Effector memory CD4-positive, alpha-beta T cell (primary cell): ENCODE measurements at places on chromosomes 11 and 22.

DNA sequence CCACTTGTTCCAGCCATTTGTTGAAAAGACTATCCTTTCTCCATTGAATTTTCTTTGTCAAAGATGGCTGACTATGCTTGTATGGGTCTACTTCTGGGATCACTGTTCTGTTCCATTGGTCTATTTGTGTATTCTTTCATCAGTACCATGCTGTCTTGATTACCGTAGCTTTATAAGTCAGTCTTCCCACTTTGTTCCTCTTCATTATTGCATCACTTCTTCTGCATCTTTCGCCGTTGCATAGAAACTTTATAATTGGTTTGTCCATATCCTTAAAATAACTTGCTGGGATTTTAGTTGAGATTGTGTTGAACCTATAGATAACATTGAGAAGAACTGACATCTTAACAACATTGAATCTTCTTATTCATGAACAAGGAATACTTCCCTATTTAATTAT lies 598.8 kb downstream of the TBC1D22A start:
- DNase-seq, result no peak

DNA sequence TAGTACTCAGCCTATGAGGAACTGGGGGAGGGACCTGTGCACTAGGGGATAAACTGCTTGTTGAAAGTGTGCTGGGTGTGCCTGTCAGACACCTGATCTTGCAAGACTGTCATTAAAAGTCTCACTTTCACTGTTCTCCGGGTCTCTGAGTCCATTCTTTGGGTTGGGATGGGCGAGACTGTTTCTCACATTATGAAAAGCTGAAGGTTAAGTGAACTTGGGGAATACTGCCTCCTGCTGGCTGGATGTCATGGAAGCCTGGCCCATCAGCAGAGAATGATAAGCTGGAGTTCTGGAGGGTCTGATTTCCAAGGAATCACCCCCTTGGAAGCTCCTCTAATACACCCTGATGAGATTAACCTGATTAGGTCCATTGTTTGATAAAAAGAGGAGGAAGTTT lies 9.0 kb upstream of the VPREB1 start:
- DNase-seq, result no peak

DNA sequence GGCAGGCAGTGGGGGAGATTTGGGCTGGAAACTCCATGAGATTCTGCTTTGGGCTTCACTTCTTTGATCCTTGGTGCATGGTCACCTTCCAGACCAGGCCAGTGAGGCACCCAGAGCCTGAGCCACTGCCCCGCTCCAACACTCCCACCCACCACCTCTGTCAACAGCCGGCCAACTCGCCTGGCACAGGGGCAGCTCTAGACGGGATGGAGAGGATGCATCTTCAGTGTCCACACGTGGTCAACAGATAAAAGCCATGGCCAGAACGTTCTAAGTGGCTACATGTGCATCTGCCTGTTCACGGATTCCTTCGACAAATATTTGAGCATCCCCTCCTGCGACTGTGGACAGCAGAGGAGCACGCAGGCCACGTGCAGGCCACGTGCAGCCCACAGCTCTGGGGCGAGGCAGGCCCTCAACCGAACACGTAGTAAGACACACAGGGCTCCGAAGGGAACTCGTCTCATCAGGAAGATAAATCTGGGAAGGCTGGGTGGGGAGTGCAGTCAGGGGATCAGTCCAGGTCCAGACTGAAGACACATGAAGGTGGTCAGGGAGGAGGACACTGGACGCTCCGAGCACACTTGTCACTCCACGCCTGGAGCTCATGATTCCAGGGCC lies 1.2 kb downstream of the LRRC56 start:
- DNase-seq, result no peak

GRCh38 chr11:93537767-93538261 lies 5.4 kb downstream of the SMCO4 start:
- DNase-seq, result no peak

GRCh38 chr22:49997251-49997599 lies 15.3 kb downstream of the IL17REL start:
- DNase-seq, result no peak

DNA sequence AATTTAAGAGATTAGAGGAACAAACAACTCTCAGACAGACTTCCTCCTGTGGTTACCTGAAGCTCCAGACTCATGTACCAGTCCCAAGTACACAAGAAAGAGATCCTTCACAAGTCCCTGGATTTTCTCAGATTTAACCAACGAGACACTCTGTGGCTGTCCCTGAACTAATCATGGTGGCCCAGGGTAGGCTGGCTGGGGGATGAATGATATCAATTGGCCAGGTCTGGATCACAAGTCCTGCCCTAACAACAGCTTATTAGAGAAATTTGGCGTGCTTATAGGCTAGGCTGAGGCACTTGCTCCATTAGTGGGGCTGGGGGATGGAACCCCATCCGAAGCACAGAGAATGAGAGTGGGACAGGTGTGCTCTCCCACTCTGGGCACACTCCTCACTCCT lies 22.1 kb downstream of the HEPHL1 start:
- DNase-seq, result no peak

DNA sequence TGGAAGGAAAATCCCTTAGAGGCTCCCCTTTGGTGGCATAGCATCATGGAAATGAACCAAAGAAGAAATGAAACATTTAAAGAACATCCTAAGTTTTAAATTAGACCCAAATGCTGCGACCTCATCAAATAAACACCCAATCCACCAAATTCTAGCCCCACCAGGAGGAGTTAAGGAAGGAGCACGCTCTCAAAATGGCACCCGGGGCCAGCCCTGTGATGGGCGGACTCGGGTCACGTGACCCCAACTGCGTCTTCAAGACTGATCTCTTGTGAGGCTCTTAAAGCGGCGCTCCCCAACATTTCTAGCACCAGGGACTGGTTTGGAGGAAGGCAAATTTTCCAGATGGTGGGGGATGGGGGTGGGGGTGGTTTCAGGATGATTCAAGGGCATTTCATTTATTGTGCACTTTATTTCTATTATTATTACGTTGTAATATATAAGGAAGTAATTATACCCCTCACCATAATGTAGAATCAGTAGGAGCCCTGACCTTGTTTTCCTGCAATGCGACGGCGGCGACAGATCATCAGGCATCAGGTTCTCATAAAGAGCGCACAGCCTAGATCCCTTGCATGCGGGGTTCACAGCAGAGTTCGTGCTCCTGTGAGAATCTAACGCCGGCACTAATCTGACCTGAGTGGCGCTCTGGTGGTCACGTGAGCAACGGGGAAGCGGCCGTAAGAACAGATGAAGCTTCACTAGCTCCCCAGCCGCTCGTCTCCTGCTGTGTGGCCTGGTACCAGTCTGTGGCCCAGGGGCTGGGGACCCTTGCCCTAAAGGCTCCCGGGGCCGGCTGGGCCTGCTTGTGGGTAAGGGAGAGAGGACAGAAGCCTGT lies 90.6 kb upstream of the SLC22A12 start:
- no peak for DNase-seq

DNA sequence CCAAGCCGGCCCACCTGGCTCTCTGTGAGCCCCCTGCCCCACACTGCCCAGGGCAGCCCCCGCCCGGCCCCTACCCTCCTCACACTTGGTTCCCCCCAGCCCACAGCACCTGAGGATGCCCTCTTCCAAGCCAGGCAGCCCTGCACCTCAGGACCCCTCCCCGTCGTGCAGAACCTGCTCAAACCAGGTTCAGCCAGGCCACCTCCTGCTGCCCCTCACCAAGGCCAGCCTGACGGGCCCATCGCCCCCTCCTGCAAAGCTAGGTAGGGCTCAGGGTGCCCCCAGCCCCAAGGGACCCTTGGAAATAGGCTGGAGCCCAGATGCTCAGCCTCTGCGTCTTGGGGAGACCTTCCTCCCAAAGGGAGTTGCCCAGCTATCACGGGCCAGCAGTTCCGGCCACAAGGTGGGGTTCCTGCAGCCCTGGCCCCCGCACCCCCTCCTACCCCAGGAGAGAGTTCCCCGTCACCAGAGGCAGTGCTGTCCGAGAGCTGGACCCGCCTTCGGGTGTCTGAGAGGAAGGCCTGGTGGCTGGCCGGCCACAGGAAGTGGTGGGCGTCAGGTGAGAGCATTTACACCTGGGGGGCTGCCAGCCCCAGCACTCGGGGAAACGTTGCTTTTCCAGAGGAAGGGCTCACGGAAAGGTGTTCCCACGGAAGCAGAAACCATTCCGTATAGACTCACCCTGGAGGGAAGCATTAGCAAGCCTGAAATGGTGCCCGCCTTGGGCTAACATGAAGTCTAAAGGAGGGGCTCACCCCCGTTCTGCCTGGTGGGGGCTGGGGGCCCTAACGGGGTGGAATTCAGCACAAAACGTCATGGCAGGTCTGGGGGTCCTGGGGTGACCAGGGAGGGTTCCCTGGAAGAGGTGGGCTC lies 3.2 kb upstream of the SYT8 start:
- no peak for DNase-seq

GRCh38 chr11:73164803-73165540 lies 22.9 kb upstream of the FCHSD2 start:
- no peak for DNase-seq

- DNase-seq, result no peak
Measured at GRCh38 chr11:45886816-45887520, 1.5 kb downstream of the MAPK8IP1 start.

GRCh38 chr11:86954269-86955110 lies 705 bp downstream of the FZD4 start:
- DNase-seq, result no peak

GRCh38 chr11:125188021-125188420 lies 23.5 kb downstream of the PKNOX2 start:
- DNase-seq, result no peak

- no peak for DNase-seq
Measured at GRCh38 chr11:2911785-2912391, 17.3 kb downstream of the PHLDA2 start.

DNA sequence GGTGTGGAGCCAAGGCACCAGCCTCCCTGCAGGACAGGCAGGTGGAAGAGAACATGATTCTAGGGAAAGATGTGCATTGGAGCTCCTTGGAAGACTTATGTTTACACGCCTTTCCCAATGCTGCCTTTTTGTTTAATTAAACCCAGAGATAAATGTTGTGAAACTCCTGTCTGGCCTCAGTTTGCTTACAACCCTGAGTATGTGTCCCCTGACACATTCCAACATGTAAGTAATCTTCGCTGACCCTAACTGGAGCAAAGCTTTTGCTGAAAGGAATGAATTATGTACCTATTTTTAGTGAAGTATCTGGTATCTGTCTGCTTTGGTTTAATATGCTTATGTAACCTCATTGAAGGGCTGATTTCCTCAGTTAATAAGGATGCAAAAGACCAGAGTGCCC lies 56.7 kb downstream of the APIP start:
- no peak for DNase-seq

DNA sequence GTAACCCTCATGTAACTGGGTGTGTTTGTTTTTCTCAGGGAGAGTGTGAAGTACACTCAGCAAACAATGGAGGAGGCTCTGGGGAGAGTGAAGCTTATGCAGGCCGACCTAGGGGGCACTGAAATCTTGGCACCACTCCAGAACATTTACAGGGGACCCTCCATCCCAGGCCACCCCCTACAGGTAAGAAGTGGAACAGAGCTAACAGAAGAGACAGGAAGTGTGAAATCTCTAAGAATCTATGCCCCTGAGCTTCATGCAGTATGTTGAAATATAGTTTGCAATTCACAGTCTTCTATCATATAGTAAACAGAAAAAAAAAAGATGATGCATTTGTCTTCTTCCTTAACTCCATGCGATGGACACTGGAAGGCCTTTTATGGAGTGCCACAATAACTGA lies 8.4 kb downstream of the VWA5A start:
- no peak for DNase-seq

DNA sequence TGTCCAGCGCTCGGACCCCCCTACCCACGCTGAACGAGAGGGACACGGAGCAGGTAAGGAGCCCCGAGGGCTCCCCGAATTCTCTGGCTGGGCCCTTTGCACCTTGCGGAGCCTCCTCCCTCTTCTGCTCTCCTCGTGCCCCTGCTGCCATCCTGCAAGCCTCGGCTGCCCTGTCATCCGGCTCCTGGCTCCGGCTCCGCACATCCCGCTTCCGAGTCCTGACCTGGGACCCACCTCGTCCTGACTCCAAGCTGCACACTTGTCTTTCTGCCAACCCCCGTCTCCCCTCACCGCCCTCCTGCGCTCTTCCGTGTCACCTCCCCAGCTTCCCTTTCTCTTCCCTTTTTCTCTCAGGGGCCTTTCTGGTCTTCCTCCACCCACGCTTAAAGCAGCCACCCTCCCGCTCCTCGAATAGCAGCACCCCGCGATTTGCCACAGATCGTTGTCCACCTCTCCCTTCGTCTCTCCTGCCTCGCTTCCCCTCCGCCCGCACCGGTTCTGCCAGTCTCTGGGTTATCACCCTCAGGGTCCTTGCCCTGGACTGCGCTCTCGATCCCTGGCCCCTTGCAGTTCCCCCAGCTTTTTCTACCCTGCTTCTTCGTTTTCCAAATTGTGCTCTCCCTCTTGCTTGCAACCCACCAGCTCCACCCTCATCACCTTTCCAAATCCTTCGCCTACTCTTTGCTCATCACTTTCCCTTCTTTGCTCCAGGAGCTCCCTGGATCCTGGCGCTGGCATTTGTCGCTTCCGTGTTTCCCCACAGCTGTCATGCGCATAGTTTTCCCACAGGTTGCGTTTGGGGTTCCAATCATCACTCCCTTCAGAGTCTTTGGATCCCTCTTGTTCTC lies 822 bp downstream of the MARK2 start:
- DNase-seq, result no peak

GRCh38 chr11:55967914-55968313 lies 1.8 kb downstream of the OR10AG1 start:
- DNase-seq, result no peak

- no peak for DNase-seq
Measured at GRCh38 chr11:108220721-108221336, 1.6 kb downstream of the NPAT start.

GRCh38 chr11:62438641-62439040 lies 19.8 kb downstream of the SCGB1A1 start:
- DNase-seq, result no peak

DNA sequence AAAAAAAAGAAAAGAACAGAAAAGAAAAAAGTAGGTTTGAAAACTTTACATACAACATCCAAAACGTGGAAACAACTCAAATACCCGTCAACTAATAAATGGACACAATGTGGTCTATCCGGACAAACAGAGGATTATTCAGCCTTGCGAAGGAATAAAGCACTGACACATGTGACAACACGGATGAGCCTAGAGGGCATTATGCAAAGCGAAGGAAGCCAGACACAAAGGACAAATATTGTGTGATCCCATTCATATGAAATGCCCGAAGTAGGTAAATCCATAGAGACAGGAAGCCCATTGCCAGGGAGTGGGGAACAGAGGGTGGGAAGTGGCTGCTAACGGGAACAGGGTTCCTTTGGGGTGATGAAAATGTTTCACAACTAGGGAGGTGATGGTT lies 11.8 kb downstream of the RFPL1 start:
- DNase-seq, result no peak

- no peak for DNase-seq
Measured at GRCh38 chr11:130301002-130301401, 13.7 kb downstream of the ZBTB44 start.

DNA sequence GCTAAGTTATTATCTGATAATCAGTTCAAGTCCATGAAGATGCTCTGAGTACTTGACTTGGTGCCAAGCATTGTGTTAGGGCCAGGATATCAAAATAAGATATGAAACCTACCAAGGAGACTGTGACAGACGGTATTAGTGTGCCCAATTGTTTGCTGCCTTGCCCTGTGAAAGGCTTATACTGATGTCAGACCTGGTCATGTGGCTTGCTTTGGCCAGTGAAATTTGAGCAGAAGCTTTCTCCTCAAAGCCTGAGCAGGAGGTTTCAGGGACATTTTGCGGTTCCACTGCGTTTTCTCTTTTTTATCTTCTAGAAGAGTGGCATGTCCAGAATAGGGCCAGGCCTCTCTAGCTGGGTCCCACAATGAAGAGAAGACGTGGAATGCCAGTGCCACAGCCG lies 15.8 kb upstream of the PKNOX2 start:
- no peak for DNase-seq
